ENCODE measurements at places on chromosomes 4 and X.
A peak's percentile ranks its signal among the peaks of the same experiment; 100 is the strongest.

- DNase-seq: no peak
Observed at GRCh38 chr4:124703154-124703553, 9.4 kb downstream of the ANKRD50 start.

DNA sequence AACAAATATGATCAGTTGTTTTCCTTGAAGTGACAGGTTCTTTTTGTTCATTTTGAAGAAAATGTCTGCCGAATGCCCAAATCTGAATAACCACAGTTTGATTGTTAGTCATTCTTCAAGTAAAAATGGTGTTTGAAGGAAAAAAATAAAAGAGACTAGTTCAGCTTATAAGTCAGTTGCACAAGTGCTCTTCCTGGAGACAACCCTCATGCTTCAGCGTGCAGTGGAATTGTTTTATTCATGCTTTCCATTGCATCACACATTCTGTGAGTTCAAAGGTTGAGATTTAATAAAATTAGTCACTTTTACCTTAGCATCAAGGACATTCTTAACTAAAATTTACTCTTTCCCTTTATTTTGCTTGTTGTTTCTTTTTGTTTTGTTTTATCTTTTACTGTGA is 404.9 kb downstream of the ZNF674 start:
- peak; percentile 50 for DNase-seq

DNA sequence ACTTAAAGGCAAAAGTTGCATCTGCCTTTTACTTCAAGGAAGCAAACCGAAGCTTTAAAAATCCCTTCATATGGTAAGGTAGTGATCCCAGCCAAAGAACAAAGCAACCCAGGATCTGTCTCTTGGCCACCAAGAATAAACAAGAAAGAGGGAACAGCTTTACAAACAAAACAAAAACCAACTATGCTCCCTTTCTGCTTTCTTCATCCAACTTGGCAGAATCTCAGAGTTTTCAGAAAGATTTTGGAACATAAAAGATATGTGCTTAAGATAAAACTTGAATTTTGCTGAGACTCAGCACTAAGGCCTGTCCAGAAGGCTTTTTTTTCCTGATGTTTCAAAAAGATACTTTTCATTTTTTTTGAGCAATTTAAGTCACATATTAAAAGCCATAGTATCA is 94.0 kb downstream of the COL4A6 start:
- peak; percentile 24 for DNase-seq

GRCh38 chr4:78137532-78137931 is 80.4 kb downstream of the FRAS1 start:
- no peak for DNase-seq

DNA sequence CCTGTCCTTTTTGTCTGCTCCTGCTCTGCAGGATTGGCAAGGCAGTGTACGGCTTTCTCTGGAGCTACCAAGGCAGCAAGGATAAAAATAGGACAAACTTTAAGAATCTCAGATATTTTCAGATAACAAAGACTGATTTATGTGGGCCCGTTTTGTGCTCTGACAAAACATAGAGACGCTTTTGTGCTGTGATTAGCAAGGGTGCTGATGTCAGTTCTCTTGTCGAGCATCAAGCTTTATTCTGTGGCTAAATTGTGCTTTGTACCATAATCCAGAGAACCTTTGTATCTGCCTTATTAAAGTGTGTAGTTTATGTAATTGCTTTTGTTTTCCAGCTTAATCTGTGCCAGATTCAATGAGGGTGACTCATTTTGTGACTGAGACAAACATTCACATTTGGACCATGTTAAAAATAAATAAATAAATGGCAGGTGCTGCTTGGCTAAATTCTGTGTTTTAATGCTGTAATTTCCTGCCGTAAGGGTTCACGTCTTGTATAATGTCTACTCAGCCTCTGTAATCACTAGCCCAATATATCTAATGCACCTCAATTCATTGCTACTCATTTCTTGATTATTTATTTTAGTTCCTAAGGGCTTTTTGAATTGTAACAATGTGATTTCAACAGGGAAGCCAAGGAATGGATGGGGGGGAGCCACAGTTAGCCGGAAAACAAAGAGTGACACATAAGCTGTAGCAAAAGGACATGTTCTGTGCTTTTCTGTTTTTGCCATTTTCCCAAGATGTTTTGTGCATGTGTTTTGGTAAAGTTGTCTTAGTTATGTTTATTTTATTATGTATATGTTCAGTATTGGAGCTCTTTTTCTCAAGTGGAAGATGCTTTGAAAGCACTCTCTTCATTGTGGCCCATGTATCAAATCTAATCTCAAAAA is 75.1 kb downstream of the GAB1 start:
- no peak for DNase-seq

- peak; percentile 14 for DNase-seq
Observed at GRCh38 chr4:8035371-8035780, 95.7 kb upstream of the AFAP1 start.

DNA sequence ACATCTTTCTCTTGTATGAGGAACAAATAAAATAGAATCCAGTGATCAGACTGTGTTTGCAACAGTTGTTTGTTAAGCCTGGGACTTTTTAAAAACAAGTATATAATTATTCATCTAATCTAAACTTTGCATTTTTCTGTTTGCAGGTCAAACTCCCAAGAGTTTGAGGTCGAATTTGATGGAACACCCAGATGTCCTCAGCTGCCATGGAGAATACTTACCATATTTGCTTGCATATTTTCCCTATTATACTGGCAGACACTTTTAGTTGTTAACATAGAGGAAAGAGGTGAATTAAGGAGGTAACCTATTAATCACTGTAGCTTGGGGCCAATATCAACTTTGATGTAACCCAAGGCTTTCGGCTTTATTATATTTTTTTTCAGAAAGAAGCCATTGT is 401.5 kb upstream of the DIPK2B start:
- DNase-seq: peak; percentile 61

- DNase-seq: peak; percentile 19
Observed at GRCh38 chr4:40564004-40564403, 65.7 kb downstream of the RBM47 start.

- peak; percentile 8 for DNase-seq
Observed at GRCh38 chr4:188372829-188373228, 233.6 kb downstream of the TRIML1 start.

- DNase-seq: no peak
Observed at GRCh38 chr4:31058656-31059055, 338.5 kb downstream of the PCDH7 start.

DNA sequence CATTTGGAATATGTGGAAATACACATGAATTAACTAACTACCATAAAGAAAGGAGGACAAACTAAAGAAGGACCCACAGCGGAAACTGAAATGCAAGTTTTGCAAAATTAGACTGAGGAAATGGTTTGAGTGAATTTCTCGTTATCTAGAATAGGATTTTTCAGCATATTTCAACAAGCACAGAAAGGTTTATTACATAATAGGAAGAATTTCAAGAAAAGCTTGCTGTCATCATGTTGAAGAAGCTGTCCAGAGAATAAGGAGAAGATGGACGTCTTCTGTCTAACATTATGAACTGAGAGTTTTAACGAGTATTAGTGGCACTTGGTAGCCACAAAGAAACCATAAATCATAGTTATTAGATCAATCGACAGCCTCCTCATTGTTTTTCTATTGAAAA is 45.0 kb downstream of the TEC start:
- no peak for DNase-seq

GRCh38 chrX:97638621-97639020 is 754.9 kb downstream of the RPA4 start:
- no peak for DNase-seq

DNA sequence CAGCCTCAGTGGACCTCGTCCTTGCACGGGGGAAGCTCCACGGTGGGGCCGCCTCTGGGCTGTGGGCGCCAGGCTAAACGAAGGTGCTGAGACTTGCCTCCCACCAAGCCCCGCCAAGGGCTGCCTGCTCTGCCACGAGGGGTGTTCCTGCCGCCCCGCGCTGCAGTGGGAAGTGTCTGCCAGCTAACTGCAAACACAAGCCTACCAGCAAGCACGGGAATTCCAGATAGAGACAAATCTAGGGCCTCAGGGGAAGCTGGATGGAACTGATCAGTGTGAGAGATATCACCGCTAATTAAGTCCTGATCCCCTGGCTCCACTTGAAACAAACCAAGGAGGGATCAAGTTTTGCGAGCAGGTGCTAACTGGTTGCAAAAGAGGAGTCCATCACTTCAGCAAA is 181.6 kb upstream of the LEF1 start:
- no peak for DNase-seq

GRCh38 chr4:110514889-110515479 is 39.0 kb downstream of the ENPEP start:
- DNase-seq: peak; percentile 51

GRCh38 chr4:29541757-29542156 is 1178.4 kb upstream of the PCDH7 start:
- DNase-seq: no peak

DNA sequence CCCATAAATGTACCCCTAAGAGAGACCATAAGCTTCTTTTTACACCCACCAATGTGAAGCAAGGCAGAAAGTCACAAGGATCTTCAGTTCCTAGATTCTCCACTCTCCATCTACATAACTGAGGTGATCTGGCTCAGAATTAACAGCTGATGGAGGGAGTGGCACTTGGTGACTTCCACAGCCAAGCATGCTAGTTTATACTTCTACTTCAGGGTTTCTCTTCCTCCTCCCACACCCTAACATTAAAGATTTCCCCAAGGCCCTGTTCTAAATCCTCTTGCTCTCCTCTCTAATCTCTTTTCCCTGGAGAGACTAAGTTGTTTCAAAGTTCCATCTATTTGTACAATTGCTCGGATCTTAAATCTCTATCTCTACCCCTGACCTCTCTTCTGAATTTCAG is 81.1 kb downstream of the MBNL3 start:
- DNase-seq: no peak

DNA sequence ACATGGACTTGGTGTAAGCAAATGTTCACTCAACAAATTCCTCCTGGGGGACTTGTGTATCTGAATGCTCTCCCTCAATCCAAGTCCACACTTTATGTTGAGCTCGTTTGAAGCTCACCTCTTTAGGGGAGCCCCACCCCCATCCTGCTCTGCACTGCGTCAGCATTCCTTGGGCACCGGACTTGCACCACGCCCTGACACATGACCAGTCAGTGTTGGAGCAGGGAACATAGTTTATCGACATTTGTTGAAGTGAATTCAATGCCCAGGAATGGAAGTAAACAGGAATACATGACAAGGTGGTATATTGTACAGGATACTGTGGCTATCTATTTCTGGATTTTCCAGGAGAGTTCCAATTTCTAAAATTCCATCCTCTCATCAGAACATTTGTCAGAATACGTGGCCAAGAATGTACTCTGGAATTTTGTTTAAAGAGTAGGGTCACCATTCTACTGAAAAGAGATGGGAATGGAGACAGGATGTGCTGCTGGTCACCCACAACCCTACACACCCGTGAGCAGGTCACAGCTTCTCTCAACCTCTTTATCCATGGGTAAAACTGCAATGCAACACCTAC is 60.0 kb upstream of the LNX1 start:
- peak; percentile 27 for DNase-seq

- DNase-seq: no peak
Observed at GRCh38 chr4:25446611-25447010, 69.5 kb downstream of the ANAPC4 start.

GRCh38 chr4:107922486-107923473 is 8.6 kb upstream of the CYP2U1 start:
- no peak for DNase-seq

GRCh38 chrX:12065251-12065650 is 73.0 kb upstream of the FRMPD4 start:
- peak; percentile 23 for DNase-seq

- DNase-seq: no peak
Observed at GRCh38 chrX:100363896-100364295, 46.2 kb downstream of the PCDH19 start.

DNA sequence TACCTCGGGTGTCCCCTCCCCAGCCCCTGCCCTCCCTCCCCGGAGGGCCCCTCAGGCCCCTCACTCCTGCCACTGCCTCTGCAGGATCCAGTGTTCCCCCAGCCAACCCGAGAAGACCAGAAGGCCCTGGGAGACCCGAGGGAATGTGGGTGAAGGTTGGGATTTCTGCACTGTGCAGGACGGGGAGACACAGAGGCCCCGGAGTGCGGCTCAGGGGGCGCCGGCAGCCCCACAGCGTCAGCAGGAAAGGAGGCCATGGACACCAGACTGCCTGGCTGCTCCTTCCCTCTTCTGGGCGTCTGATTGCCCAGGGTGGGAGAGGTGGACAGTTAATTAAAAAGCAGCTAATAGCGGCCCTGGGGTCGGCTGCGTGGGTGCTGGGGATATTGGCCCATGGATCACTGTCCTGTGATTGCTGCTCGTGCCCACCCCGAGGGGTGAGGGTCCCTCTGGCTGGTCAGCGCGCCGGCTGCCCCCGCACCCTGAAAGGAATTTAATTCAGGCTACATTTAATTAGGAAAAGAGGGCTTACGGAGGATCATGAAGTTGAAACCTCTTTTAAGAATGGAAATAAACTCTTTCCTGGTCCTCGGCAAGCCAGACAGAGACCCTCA is 57.8 kb upstream of the NKX1-1 start:
- DNase-seq: no peak

DNA sequence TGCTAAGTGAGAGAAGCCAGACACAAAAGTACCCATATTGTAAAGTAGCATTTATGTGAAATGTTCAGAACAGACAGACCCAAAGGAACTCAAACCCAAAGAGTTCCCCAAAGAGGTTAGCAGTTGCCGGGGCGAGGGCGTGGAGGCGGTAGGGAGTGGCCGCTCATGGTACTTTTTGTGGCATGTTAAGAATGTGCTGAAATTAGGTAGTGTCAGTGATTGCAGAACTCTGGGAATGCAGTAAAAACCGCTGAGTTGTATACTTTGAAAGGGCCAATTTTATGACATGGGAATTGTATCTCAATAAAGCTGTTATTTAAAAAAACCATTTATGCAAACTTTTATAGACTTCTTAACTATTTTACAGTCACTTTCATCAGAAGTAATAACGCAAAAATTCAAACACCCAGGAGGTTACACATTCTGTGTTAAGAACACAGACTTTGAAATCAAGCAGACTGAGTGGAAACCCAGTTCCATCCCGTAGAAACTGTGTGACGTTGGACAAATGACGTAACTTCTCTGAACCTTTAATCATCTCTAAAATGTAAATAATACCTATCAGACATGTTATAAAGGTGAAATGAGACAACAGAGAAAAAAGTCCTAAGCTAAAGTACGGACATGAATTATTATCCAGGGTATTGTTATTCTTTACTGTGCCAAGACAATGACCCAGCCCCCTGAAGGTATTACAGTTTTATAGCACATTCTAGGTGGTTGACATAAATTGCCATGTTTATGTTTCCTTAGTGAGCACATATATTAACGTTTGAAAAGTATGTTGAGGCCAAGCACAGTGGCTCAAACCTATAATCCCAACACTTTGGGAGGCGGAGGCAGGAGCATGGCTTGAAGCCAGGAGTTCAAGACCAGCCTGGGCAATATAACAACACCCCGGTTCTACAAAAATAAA is 19.7 kb downstream of the ZFP42 start:
- DNase-seq: peak; percentile 50

GRCh38 chrX:50769389-50770063 is 44.5 kb downstream of the SHROOM4 start:
- no peak for DNase-seq

Measured in fibroblast of villous mesenchyme (primary cell).